ENCODE measurements at places on chromosomes 5 and 9. TPM values are rescaled to one million over a fixed set of nuclear protein-coding genes. Genes with fewer than 3 reads are reported as not detected.

The DENND1A gene
- 21.7 TPM for total RNA-seq

The FBP2 gene
- total RNA-seq = not detected

The GRAMD2B gene
- total RNA-seq = 12.3 TPM

The CCNI2 gene
- total RNA-seq = 5.2 TPM

The SLC36A3 gene
- total RNA-seq = not detected

The ITGA1 gene
- 2.1 TPM for total RNA-seq

The PJA2 gene
- 28.8 TPM for total RNA-seq

The PCDHB14 gene
- total RNA-seq = 0.08 TPM

The SPINK7 gene
- not detected for total RNA-seq

The TAF11L10 gene
- total RNA-seq = not detected

DNA sequence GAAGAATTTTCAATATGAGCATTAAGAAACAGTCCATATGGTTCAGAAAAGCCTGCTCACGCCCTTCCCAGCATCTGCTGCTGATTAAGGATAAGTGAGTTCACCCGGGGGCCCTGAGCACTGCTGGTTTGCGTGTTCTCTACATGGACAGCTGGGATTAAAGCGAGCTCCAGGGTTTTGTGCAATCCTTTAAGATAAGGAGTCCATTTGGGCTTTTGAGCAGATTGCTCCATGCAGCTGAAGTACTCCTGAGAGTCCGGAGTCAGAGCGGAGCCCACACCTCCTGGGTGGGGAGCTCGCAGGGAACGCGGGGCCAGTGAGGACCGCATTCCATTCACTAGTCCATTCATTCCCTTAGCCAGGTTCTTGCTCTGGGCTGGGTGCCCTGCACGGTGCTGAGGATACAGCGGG is 149.3 kb upstream of the COL5A1 start:
- DNase-seq = no peak

DNA sequence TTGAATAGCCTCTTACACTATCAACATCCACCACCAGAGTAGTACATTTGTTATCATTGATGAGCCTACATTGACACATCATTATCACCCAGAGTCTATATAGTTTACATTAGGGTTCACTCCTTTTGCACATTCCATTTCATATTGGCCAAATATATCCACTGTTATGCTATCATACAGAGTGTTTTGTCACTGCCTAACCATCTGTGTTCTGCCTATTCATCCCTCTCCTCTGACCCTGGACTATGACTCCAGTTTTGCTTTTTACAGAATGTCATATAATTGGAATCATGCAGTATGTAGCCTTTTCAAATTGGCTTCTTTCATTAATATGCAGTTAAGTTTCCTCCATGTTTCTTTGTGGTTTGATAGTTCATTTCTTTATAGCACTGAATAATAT is 904.7 kb downstream of the TLE1 start:
- DNase-seq = no peak

- no peak for DNase-seq
Observed at GRCh38 chr9:34674440-34674839, 12.0 kb upstream of the CCL27 start.

DNA sequence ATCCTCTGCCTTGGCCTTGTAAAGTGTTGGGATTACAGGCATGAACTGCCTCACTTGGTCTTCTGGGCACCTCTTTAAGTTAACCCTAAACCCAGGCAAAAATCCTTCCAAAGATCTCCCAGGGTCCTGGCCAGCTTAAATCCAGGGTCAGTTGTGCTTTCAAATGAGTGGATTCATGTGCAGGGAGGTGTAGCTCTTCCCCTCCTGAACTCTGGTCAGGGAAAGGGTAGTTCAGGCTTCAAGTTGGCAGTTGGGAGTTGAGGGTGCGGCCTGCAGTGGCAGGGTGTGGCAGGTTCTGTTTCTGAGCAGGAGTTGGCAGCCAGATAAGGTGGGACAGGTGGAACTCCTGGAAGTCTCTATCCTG is 3.6 kb downstream of the HNRNPAB start:
- DNase-seq = no peak

DNA sequence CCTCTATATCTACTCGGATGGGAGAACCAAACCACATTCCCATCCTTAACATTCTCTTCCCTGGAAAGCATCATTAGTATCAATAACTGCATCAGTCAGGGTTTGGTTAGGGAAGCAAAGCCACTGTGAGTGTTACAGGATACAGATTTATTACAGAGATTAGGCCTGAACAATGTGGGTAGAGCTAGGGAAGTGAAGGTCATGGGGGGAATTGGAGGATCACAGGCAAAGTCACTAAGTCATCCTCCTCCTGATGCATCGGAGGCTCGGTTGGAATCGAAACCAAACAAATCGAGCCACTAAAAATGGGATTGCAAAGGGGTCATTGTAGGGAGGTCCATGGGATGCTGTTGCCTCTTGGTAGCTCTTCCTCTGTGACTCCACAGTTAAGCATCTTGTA is 61.8 kb upstream of the ZBTB43 start:
- DNase-seq = no peak

- DNase-seq = no peak
Observed at GRCh38 chr9:132615774-132616173, 33.4 kb downstream of the BARHL1 start.

DNA sequence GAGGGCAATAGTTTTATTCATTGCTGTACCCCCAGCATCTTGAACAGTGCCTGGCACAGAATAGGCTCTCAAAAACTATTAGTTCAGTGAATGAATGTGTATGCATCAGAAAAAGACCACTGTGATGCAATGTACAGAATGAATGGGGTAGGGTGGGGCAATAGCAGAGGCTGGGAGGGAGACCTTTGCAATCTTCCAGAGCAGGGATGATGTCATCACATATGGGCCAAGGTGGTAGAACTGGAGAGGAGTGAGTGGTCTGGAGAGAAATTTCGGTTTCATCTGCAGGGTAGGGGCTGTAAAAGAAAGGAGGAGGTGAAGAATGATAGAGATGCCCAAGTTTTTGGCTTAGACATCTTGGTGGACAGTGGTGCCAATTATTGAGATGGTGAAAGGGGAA is 23.4 kb upstream of the ARAP3 start:
- DNase-seq = no peak

GRCh38 chr5:90548069-90548593 is 10.5 kb upstream of the ADGRV1 start:
- no peak for DNase-seq

GRCh38 chr5:40428126-40428525 is 251.6 kb upstream of the PTGER4 start:
- no peak for DNase-seq

DNA sequence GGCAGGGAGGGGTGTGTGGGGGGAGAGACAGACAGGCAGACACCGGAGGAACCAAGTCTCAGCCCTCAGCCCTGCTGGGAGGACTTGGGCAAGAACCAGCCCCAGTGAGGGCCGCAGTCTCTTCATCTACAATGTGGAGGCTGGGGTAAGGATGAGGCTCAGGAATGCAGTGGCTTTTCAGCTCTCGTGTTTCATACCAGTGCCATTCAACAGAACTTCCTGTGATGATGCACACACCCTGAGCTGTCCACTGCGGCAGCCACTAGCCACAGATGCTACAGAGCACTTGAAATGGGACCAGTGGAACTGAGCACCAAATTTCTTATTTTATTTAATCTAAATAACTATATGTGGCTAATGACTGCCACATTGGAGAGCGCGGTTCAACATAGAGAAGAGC is 10.7 kb downstream of the CAMK2A start:
- no peak for DNase-seq

GRCh38 chr5:73496984-73497457 is 1.2 kb upstream of the BTF3 start:
- DNase-seq = no peak

GRCh38 chr5:39469176-39469575 is 44.4 kb upstream of the DAB2 start:
- DNase-seq = no peak

DNA sequence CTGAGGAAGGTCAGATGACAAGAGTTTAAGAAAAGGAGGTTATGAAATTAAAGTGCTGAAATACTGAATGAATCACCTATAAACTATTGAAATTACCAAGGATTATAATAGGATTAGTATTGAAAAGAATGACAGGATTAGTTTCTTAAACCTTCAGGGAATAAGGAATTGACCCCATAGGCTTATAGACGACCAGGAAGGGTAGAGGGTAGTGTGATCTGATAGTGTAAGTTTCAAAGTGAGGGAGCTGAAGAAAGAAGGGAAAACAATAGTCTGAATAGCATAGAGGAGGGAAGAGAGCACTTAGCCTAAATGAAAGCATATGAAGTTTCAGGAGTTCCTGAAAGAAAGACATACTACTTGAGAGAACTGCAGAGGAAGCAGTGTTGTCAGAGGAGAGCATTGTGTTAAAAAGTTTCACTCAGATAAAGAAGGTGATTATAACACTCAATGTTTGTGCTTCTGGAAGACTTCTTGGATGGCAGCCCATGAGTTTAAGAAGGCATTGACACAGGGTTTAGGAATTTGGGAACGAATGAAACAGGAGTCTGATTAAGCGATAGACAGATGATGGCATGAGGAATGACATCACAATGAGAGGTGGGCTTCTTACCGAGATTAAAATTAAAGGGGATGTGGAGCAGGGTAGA is 557.9 kb upstream of the GRAMD2B start:
- no peak for DNase-seq

GRCh38 chr9:107669422-107669821 is 179.9 kb upstream of the KLF4 start:
- no peak for DNase-seq

GRCh38 chr5:4576161-4576748 is 563.9 kb upstream of the ADAMTS16 start:
- DNase-seq = no peak

DNA sequence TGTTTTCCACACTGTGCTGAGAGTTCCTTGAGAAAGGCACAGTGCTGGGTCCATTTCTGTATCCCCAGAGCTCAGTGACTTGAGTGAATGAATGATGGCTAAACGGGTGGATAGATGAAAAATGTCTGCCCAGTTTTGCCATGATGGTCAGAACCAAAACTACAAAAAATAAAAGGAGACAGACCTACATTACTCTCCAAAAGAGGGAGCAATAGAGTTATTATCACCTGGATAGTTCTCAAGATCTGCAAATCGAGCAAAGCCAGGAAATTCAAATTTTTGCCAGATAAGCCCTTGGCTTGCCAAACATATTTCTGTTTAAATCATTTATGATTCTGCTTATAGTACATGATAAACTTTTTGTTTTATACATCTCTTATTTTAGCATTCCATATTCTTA is 214.2 kb upstream of the ZNF462 start:
- no peak for DNase-seq
